ENCODE measurements at places on chromosomes 11 and 22.
A peak's percentile ranks its signal among the peaks of the same experiment; 100 is the strongest.

GRCh38 chr11:27898166-27898565 lies 197.9 kb upstream of the BDNF start:
- DNase-seq, result no peak

- DNase-seq, result no peak
These were observed 660.1 kb downstream of the OPCML start for GRCh38 chr11:132872211-132872610.

GRCh38 chr22:48753381-48753730 lies 1074.3 kb downstream of the BRD1 start:
- no peak for DNase-seq

GRCh38 chr11:27161071-27161470 lies 120.5 kb downstream of the BBOX1 start:
- no peak for DNase-seq

DNA sequence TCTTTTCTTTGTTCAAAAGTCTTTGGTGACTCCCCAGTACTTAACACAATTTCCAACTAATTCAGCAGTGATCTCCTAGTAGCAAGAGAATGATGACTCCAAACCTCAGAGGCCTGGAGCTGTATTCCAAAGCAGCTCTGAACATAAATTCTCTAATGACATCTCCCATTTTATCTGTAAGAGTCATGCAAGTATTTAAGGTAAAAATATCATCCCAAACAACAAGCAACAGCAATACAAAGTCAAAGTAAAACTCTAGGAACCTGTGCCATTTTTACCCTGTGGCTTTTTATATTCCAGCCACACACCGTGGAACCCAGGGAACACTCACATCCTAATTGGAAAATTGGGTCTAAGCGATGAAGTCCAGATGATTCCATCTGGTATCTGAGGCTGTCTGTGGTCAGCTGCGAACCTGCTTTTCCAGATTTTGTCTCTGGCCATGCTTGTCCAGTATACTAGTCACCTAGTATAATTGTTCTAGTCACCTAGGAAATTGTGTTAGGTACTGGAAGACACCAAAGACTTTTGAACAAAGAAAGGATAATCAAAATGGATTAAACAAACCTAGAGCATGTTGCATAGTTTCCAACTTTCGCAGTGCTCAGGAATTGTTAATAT lies 92.3 kb upstream of the SLC25A18 start:
- DNase-seq, result no peak

GRCh38 chr11:84905411-84905810 lies 721.7 kb downstream of the DLG2 start:
- DNase-seq, result no peak

GRCh38 chr22:39318507-39319283 lies 728 bp downstream of the RPL3 start:
- DNase-seq, result no peak

GRCh38 chr11:69662806-69663205 lies 12.3 kb downstream of the LTO1 start:
- no peak for DNase-seq

- no peak for DNase-seq
These were observed 10.5 kb upstream of the FLRT1 start for GRCh38 chr11:64025205-64025604.

DNA sequence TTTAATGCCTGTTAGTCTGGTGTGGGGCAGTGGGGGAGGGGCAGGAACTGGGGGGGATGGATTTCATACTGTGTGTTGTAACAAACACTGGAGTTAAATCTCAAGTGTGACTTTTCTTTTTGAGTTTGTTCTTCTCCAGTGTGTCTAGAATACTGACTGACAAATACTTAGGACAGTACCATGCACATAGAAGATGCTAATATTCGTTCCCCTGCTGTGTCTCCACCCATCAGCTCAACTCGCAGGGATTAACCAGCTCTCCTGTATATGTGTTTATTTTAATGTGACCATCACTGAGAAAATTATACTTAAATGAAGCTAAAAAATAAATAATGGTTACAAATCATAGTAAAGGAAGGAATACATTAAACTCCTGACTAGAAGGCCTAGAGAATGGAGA lies 150.9 kb upstream of the E2F8 start:
- DNase-seq, result no peak

DNA sequence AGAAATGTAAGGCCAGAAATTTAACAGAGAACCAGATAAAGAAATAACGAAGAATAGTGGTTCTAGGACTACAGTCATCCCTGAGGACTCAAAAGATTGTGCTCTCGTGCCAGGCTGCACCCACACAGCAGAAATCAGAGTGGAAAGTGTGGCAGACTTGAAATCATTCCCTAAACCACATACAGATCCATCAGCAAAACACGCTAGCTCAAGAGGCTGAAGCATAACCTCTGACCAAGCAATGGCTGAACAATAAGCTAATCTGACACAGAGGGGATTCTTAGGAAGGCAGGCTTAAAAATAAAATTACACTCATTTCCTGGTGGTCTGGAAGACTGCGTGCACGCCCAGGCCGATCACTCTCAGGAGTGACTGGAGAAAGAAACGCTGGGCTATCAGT lies 19.0 kb downstream of the NCF4 start:
- DNase-seq, result no peak

GRCh38 chr22:16776080-16776479 lies 49.1 kb downstream of the XKR3 start:
- no peak for DNase-seq

GRCh38 chr11:2317354-2318050 lies 15.7 kb downstream of the TSPAN32 start:
- no peak for DNase-seq

DNA sequence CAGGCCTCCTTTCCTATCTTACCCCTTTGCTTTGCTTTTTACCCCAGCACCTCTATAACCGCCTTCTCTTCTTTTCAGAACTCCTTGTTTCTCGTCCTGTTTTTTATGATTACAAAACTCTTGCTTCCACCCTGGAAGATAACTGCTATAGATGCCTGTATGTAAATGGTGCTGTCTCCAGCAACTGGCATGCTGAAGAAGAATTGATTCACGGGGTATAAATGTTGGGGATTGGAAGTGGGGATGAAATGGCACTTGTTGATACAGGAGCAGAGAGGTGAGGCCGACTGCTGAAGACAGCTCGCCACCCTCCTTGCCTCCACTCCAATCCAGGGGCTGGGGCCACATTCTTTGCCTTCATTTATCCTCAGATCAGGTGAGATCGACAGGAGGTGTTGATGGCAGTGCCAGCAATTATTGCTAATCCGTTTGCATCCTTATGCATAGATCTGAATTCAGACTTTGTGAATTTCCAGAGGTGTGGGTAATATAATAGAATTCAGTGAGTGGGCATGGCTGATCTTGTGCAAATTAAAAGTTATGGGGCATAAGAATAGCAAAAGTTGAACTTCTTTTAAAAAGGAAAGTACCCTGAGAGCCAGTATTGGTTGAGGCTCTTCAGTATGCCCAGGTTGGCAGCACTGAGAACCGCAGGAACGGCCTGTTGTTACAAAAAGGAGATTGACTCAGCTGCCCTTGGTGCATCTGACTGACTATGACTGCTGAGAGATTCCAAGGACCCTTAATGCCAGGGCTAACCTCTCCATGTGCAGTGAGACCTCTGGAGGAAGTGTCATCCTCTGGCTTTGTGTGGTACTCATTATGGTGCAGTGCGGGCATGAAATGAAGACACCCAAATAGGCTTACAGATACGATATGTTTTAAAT lies 5.3 kb downstream of the NEAT1 start:
- peak; percentile 46 for DNase-seq

GRCh38 chr22:46735747-46736608 lies 2.1 kb downstream of the CERK start:
- no peak for DNase-seq

DNA sequence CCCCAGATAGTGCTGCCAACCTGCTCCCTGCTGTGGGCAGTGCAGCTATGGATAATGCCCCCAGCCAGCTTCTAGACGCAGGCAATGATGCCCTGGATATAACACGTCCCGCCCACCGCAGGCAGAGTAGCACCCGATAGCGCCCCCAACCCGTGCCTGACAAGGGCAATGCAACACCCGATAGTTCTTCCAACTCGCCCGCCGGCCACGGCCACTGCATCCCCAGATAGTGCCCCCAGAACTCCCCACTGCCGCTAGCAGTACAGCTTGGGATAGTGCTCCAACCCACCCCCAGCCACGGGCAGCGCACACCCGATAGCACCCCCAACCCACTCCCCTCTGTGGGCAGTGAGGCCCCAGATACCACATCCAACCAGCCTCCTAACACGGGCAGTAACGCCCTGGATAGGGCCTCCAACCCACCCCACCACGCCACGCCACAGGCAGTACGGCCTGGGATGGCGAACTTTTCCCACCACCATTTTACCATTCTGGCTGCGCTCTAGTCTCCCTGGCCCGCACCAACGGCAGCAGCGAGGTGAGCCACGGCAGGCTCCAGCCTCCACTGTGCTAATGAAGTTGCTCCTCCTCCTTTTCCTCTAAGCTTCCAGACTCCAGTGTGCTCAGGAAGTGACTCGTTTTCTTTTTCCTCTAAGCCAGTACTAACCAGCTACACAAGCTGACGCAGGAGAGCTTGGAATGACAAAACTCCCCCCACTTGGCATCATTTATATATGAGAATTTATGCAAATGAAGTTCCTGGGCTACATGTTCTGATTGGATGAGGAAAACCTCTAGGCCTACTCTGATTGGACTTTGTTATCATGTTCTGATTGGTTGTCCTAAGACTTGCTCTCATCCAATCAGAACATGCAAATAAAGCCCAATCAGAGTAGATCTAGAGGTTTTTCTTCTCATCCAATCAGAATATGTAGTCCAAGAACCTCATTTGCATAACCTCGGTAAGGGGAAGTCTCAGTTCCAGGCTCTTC lies 3.0 kb upstream of the RFPL3 start:
- DNase-seq, result peak; percentile 42

DNA sequence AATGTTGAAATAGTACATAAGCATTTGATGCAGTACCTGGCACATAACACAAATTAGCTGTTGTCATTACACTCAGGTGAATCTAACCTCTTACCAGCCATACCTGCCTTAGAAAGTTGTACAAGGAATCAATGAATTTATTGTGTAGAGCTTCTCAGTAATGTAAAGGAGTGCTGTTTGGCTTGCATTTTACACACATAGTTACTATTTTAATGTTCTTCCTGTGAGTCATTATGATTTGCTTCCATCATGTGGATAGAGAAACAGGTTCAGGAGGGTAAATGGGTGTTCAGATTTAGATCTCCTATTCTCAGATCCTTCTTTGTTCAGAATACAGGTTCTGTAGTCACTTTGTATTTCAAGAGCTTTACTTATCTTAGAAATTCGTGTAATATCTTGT lies 27.6 kb upstream of the RCE1 start:
- DNase-seq, result peak; percentile 85

DNA sequence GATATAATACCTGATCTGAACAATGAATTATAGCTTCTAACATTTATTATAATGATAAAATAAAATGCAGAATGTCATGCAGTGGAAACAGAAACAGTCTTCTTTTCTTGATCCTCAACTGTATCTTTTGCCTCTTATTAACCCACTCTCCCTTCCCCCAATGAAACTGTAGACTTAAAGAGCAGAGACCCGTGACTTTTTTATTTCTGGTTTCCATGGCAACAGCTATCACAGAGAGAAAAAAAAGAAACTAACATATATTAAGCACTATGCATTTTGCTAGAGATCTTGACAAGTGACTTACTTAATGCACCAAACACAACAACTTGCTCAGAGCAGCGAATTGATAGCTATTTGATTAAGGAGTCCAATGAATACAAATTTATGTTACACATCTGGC lies 69.3 kb downstream of the RAB38 start:
- DNase-seq, result no peak

DNA sequence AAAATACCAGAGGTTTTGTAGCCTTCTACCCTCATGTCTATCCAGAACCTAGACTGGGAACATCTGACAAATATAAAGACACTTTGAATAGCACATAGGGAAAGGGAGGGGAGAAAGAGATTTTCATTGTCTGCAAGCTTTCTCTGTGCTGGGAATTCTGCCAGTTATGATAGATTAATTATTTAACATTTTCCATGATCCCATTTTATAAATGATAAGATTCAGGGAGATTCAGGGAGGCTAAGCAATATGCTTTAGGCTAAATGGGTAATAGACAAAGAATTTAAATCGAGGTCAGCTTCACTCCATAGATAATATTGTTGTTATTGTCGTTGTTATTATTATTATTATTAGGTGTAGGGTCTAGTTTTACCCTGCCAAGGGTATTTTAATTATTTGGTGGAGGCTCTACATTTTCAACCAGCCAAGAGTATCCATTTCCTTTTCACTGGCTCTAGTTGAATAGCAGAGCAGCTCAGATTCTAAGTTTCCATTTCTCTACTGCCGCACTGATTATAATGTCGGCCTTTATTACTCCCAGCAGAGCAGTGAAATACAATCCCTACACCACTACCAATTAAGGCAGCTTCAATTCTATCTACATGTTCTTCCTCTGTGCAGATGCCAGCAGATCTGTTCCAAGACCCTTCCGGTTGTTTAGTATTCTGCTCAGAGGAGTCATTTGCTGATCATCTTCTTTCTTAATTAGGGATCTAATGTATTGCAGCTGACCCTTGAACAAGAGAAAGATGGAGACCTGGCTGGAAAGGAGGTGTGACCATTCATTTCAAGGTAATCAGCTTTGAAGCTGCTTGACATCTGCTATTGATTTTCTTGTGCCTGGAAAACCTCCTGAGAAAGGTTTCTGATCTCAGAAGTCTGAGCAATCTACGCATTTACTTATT lies 23.8 kb upstream of the SYN3 start:
- no peak for DNase-seq
